ENCODE measurements at places on chromosomes 5 and 9.

DNA sequence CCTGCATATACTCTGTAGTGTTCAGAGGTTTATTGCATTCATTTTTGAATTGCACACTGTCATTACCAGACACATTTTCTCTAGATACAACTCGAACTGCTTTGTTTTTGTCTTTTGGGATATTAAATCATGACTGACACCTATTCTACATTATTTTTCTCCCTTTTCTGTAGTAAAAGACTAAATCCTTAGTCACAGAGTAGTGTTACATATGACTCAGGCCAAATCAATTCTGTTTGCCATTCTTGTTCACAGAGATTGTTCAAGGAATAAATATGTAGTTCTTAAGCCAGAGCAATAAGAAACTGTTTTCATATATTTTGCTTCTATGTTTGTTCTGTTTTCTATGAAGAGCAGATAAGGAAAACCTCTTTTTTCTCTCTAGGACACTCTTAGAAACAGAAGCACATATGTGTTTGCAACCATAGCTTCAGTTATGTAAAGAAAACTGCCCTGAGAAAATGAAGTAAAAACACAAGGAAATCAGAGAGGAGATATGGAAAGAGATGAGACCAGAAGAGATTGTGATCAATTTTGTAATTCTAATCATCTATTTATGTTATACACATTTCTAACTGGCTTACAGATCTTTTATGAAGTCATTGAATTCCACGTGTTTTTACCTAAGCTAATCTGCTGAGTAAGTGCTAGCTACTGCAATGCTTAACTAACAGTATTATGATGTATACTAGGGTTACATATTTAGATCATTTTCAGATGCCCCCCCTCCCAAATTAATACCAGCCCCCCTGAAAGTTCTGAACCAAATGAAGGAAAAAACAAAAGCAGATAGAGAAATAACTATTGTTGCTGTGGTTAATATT, 1995.6 kb upstream of the CDH6 start:
- DNase-seq: no peak

DNA sequence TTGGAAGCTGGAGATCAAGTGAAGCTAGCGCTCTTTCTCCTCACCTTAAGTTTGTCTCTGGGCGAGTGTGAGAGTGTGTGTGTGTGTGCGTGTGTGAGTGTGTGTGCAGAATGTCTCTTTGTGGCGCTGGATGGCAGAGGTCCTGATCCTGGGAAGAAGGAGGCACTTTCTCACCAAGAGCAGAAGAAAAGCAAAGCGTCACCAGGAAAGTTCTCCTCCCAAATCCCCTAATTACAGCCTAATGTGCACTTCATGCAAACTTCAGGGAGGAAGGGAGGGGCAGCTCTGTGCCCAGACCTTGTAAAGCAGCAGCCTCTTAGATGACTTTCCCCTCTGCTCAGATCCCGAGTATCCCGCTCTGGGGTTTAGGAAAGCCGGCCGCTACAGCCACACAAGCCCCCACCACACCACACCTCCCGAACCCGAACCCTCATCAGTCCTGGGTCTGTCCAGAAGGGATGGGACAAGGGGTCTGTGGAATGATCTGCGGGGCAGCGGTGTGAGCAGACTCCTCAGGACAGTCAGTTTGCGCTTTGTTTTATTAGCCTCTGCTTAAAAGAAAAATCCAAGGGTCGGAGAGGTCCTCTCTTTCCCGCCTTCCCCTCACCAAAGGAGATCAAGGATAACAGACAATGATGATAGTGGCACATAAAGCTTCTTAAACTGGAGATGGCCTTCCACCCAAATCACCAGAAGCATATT, at the start of gene HAPLN1:
HAPLN1 (minus strand) TSS at position 20 of the 702 bp plus-strand sequence. CDS start 47,332 bp downstream, outside the sequence.
- no peak for DNase-seq

DNA sequence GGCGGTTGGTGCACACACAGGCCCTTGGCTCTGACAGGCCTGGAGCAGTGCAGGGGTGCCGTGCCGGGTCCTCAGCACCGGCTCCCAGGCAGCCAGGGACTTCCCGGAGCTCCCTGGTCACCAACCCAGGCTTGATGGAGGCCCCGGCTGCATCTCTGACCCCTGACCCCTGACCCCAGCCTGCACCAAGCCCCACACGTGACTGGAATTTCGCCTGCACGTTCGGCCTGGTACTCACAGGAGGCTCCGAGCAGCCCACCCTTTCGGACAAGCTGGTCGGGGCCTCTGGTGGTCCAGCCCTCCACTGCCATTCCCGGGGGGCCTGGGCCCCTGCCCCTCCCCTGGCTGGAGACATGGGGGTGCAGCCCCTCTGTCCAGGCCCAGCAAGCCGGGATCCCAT, 25.4 kb upstream of the UBAC1 start:
- DNase-seq: no peak

GRCh38 chr9:115978091-115978490, 175.5 kb upstream of the PAPPA start:
- DNase-seq: no peak

GRCh38 chr9:129063061-129063460, 17.9 kb upstream of the DOLPP1 start:
- DNase-seq: no peak

DNA sequence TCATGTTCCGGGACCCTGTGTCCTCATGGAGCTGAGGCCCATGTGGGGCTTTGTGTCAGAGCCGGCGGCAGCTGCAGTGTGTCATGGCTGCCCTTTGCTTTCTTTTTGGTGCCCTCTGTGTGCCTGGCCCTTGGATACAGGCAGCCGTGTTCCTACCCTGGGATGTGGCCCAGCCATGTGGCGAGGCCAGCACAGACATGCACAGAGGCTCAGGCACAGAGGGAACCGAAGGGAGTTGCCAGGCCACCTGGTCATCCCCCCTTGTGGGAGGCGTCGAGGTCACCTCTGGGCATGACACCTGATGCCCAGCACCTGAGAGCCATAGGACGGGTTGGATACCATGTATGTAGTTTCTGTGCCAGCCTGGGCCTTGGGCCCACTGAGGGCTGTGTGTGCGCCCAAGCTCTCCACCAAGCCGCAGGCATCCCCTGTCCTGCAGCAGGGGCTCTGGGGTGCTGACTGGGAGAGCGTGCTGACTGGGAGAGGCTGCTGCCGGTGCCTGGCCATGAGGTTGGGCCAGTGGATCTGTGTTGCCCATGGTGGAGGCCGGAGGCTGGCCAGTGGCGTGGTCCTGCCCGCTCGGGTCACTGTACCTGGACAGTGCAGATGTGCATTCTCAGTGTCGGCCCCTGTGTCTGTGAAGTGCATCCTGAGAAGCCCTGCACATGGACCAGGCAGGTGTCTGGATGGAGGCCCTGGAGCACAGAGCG, 4.8 kb downstream of the NKD2 start:
- no peak for DNase-seq

- no peak for DNase-seq
Measured at GRCh38 chr5:175889910-175890684, 18.7 kb downstream of the CPLX2 start.

DNA sequence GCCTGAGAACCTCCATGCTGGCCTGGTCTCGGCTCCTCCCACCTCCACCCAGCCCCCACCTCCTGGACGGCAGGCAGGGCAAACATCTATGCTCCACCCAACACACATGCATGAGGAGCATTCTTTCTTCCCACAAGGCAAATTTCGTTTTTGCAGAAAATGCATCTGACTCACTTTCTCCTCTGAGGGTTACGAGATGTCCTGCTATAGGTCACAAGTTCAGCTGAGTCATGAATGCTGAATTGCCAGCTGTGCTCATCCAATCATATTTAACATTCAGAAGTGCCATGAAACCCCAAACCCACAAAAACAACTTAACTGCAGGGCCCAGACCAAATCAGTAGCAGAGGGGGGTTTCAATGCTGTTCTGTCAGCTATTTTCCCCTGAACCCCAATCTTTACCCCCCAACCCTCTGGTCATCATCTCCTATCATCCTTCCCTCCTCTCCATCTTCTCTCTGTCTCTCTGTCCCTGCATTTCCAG, 39.0 kb upstream of the OSMR start:
- DNase-seq: no peak

GRCh38 chr9:107624234-107624948, 134.8 kb upstream of the KLF4 start:
- DNase-seq: no peak

- no peak for DNase-seq
Measured at GRCh38 chr5:133384120-133384855, 228.1 kb downstream of the FSTL4 start.

DNA sequence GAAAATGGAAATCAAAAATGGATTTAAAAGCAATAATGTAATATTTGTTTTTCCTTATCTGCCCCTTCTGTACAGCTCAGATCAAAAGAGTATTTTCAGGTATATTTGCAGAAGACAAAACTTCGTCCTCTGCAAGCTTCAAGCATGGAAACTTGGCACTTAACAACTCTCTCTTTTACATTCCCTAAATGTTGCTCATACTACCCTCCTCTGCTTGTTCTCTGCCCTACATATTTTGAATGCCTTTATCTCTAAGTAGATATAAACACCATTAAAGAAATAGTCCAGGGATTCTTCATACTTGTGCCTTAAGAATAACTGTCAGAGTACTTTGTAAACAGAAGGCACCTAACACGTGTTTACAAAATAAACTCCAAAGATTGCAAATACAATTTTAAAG, 19.2 kb upstream of the SMC2 start:
- DNase-seq: no peak

DNA sequence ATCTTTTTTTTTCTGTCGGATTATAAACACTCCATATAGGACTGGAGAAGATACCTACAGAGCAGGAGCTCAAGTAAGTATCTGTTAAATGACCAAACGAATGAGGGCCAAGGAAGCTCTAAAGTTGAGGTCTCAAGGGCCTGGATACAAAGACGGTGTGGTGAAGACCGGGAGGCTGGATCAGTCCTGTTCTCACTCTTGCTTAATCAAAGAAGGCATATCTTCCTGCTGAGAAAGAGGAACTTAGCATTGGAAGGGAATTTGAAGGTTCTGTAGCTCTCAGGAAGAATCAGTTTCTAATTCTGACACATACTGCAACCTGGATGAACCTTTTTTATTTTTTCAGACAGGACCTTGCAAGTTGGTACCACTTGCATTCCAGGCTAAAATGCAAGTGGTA, 28.3 kb upstream of the PAX5 start:
- DNase-seq: no peak

DNA sequence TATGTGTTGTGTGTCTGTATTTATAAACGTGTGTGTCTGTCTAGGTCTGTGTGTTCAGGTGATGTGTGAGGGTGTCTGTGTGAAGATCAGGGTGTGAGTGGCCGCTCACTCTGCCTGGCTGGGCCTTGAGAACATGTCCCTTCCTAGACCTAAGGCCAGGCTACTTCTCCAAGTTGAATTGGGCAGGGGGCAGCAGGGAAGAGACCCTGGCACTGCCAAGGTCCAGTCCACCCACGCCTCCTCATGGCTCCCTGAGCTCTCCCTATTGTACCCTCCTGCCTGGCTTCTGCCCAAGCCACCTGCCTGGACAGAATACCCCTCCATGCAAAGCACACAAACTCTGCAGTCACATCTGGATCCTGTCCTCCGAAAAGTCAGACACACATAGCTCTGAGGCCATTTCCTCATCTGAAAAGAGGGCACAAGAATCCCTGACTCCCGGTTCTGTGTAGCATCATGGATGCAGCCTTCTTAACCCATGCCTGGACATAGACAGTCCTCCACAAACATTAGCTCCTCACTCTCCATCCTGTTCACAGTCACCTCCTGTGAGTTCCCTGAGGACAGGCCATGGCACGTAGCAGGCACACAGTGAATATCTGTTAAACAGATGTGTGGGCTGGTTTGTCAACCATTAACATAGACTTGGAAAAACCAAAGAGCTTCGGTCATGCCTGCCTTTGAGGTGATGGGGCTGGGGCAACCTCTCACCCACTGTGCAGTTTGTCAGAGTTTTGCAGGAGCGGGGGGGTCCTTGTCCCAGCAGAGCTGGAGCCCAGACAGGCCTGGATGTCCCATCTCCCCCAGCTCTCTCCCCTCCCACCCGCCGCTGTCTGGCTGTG, 167.8 kb upstream of the MVB12B start:
- no peak for DNase-seq

- no peak for DNase-seq
Measured at GRCh38 chr9:25709941-25710340, 31.7 kb upstream of the TUSC1 start.

GRCh38 chr9:73470766-73471165, 319.1 kb downstream of the ANXA1 start:
- no peak for DNase-seq

DNA sequence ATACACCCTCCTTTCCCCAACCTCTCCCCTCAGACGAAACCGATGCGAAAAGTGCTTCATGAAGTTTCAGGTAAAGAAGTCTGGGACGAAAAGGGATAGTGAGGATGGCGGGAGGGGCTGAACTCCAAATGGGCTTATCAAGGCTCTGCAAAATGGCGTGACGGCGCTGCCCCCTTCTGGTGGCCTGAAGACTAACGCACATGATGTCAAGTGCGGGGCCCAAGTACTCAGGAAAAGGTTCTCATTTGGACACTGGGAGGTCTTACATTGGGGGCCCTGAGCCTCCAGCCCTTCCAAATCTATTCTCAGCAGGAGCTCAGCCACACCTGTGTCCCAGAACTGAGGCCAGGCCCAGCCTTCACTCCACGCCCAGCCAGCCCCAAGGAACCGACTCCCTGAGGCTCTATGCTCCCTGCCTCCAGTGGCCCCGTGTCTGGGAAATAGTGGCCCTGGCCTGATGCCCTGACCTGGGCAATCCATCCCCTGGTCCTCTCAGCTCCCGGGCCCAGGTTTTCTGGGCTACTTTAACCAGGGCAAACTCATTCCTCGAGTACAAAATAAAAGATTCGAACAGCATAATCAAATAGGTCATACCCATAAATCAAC, 119.9 kb downstream of the KCNIP1 start:
- DNase-seq: no peak

DNA sequence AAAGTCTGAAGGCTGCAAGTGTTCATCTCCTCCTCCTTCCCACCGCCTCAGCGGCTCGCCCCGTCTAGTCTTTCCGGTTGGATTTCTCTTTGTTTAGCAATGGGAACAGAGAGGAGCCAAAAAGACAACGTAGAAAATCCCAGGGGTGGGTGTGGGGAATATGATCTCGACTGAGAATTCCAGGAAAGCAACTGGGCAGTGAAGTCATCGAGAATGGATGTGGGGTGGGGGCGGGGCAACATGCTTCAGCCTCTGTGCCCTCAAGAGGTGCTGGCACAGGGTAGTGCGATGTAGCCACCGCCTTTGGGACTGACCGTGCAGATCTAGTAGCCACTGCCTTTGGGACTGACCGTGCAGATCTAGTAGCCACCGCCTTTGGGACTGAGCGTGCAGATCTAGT, 12.9 kb downstream of the MSX2 start:
- no peak for DNase-seq

DNA sequence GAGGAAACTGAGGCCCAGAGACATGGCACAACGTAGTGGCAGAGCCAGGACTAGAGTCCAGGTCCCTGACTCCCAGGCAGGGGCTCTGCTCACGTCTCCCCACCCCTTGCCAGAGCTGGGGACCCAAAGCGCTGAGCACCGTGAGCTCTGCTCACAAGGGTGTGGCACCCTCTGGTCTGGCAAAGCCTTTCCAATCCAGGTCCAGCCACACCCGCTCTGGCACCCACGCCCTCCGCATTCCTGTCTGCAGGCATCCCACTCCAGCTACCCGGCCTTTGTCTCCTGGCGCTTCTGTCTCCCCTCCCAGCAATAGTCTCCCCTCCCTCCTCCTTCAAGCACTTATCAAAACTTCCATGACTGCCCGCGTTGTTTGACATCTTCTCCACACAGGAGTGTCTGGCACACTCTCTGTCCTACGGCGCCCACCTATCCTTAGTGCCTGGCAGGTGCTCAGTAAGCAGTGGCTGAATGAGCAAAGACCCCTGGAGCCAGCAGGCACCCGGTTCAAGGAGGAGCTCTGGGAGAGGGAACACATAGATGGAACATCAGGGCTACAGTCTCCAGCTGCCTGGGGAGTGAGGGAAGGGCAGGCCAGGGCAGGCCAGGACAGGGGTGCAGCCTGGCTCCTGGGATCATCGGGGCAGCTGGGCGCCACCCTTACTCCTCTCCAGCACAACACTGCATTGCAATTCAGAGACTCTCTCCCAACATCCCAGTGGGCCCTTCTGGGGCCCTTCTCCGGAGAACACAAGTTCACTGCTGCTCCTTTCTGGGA, 12.0 kb downstream of the HIGD2A start:
- no peak for DNase-seq

Data from ovary (tissue), 10 donors.